Central memory CD4-positive, alpha-beta T cell (primary cell): ENCODE measurements at places on chromosomes 7 and 10.

GRCh38 chr10:17029581-17030271 is 99.9 kb downstream of the CUBN start:
- peak; percentile 75 for DNase-seq

DNA sequence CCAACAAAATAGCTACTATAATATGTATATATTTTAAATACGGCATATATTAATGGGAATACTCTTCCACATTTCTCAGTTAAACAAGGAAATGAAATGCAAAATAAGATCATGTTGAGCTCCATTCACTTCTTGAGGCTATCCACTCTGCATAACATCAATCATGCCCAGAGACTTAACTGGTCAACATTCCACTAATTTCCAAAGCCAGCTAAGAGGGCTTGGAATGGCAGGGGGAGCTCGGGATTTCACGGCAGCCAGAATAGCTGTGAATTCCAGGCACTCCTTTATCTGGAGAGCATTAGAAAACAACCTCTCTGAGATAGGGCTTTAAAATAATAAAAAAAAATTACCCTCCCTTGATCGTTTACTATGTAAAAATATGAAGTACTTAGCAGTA is 194.9 kb upstream of the CDCA7L start:
- no peak for DNase-seq

DNA sequence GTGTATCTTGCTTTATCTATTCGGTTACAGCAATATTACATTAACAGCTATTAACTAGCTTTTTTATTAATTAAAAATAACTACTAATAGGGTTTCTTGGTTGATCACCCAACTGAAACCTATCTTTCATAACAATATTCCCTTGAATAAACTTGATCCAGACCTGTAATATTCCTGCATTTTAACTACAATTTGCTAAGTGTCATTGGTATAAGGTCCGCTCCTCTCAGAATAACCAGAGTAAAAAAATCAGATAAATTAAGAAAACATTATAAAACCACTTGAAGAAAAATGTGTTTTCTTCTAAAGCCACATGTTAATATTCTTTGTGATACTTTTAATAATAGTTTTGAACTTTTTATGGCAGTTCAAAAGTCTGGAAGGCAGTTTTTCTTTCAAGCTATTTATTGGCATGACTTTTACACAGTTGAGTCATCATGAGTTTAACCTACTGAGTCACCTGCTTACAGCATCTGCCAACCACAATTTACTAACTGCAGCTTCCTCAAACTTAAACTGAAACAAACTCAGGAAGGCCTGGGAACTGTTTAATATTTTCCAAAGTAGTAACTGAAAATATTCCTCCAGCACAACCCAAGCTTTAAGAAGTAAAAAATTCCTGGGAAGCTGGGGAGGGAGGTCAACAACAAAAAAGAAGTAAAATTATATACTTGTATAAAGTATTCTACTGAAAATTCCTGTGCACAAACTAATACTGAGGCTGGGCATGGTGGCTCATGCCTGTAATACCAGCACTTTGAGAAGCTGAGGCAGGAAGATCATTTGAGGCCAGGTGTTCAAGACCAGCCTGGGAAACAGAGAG is 103.2 kb downstream of the NRBF2 start:
- peak; percentile 21 for DNase-seq

- DNase-seq: no peak
Observed at GRCh38 chr10:86936661-86937501, 20.5 kb downstream of the MMRN2 start.

DNA sequence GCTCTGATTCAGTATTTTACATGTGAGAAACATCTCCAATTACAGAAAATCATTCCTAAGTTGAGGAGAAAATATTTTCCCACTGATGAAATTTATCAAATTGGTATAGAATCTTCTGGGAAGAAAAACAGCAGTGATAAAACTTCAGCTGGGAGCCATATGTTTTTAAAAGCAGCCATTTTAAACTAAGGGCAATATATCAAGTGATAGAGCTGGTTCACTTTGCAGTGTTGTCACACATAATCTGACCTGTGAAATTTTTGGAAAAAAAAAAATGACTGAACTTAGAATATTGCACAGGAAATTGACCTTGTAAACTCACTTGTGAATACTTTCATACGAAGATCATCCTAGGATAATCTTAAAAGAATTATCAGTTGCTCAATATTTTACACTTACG is 10.5 kb upstream of the EZH2 start:
- no peak for DNase-seq
